Midbrain (tissue), 1 donor: ENCODE measurements at places on chromosomes 7 and 10.

DNA sequence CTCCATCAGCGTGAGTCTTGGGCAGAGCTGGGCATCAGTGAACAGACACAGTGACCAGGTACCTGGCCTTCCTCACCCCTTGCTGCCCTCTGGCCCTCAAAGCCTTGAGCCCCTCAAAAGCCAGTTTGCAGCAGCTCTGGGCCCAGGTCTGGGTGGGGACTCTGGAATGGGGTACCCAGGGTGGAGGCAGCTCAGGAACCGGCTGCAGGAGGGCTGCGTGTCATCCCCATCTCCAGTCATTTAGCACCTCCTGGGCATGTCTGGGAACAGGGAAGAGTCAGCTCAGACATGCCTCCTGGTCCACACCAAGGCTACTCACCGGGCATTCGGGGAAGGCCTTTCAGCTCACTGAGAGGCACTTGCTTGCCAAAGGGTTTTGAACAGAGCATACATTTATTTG is 503.3 kb downstream of the TCERG1L start:
- no peak for DNase-seq

DNA sequence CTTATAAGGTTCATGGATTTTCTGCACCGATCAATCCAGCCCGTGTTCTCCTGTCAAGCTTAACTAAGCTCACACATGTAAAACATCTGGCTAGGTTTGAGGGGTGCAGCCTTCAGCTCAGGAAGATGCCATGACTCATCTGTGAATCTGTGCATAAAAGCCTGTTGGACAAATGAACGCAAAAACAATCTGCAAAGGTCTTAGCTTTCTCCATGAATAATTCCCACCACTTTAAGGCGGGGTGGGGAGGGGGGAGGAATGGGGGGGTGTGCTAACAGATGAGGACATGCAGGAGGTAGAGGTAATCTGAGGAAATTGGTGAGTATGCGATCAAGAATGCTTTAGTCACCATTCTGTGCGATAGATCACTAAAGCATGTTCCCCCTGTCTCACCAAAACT is 4.8 kb downstream of the DOCK4 start:
- no peak for DNase-seq

GRCh38 chr7:1802899-1803298 is 132.8 kb downstream of the ELFN1 start:
- no peak for DNase-seq

DNA sequence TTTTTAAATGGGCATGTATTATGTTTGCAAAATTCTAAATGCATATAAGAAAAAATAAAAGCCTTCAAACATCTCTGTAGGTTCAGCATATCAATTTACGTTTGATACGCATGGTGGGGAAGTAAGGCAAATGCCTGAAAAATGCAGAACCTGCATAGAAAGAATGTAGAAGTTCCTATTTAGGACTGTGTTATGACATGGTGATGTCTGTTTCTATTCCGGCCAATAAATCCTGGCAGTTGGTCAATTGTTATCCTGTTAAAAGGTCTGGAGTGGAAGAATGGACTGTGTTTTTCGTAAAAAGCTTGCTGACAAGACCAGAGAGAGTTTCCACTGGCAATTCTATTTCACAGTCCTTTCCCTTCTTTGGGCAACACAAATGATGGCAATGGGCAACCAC is 49.6 kb upstream of the CAV2 start:
- DNase-seq: no peak

GRCh38 chr7:111593343-111593742 is 31.1 kb upstream of the IMMP2L start:
- DNase-seq: no peak

DNA sequence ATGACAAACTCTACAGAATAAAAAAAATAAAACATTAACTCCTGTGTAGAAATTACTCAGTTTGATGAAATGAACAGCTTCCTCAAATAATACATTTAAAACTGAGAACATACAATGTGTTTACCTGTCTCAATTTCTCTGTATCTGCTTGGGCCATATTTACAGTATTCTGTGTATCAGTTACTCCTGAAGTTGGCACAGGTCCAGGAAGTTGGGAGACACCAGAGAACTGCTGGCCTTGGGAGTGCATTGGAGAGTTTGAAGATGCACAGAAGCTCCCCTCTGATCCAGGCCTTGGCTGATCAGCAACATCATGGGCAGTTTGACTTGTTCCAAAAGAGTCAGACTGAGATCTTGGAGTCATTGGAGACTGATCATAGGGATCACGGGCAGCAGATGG is 155.1 kb downstream of the GALNT11 start:
- DNase-seq: no peak

DNA sequence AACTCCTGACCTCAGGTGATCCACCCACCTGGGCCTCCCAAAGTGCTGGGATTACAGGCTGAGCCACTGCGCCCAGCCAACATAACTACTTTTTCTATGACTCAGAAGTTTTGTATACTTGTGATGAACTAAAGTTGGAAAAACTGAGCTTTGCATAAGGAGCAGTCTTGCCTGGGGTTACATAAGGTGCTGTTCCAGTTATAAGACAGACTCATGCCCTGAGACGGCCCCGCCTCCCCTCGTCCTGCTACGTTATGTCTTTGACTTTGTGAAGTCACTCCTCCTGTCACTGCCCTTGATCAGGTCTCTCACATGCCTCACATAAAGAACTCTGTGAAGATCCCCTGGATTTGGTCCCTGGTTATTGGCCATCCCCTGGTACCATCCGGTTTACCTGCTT is 40.4 kb upstream of the OPN4 start:
- DNase-seq: no peak

DNA sequence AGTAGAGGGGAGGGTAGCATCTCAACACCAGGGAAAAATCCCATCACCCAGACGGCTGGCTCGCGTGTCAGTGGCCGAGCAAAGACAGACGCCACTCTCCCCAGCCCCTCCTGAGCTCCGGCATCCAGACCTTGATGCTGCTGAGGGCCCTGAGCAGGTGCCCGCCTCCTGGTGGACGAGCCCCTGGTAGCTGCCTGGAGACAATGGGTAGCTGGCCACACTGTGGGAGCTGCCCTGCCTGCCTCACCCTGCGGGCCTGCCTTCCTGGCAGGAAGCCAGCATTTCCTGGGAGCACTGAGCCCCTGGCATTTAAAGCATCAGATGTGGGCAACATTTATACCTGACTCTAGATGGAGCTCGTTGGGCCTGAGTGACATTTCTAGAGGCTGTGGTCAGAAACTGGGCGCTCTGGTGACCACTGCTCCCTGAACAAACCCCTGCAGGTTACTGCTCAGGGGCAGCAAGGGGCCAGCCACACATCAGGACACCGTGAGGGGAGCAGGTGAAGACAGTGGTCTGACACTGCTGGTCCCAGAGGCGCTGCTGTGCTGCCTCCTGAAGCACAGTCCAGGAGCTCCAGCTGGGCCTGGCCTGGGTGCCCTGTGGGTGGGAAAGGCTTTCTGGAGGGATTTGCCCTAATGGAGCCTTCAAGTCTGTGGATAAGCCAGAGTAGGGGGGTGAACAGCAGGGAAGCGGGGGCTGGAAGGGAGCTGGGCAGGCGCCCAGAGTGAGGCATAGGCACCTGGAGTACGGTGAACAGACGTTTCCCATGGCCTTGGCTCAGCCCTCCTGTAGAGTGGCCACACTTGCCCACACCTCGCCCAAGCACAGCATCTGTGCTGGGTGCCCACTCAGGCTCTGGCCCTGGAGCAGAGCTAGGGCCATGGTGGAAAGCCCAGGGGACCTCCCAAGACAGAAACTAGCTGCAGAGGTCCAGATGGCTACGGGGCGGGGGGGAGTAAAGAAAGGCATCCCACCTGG is 138.7 kb downstream of the MAPK8 start:
- DNase-seq: no peak

- DNase-seq: peak; percentile 96
Measured at GRCh38 chr7:32891800-32892520, 400 bp upstream of the KBTBD2 start.

GRCh38 chr7:80054356-80054755 is 80.3 kb upstream of the GNAI1 start:
- DNase-seq: no peak

DNA sequence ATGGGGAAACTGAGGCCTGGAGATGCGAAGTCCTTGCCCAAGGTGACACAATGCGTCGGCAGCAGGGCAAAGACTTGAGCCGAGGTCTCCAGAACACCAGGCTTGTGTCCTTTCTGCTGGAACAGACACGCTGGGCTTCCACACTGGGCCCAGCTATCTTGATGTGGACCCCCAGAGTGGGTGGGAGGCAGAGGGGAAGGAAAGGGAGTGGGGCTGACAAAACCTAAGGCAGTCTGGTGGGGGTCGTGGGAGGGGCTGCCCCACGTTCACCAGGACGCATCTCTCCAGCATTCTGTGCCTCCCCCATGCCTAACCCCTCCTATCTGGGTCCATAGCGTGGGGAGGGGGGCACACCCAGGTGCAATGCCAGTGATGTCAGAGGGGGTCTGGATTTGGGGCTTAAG is 38.1 kb downstream of the PPIF start:
- DNase-seq: no peak

GRCh38 chr7:37768611-37769010 is 79.8 kb upstream of the NME8 start:
- no peak for DNase-seq

DNA sequence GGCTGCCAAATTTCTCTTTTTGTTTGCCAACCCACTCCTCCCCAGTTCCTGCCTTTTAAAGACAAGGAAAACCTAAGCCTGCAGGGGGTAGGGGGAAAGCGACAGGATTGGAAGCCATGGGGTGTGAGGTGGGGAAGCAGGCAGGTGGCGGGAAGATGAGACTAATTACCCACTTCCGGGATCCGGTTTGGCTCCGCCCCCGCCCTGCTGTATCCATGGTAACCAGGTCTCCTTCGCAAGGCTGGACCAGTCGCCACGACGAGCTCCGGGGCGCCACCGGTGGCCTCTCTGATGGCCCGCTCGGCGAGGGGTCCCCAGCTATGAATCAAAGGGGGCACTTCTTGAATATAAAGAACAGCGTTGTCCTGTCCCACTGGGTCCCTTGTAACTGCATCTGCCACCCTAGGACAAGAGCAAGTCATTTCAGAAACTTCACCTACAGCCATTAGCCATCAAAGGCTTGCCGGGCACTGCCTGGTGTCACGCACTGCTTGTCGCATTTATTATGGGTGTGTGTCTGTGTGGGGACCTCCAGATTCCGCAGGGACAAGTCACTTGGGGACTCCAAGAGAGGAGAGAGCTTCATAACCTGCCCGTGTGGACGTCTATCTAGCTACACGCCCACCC is 55.4 kb upstream of the LMTK2 start:
- DNase-seq: no peak

- DNase-seq: no peak
Measured at GRCh38 chr7:117596134-117596533, 116.3 kb downstream of the CFTR start.

DNA sequence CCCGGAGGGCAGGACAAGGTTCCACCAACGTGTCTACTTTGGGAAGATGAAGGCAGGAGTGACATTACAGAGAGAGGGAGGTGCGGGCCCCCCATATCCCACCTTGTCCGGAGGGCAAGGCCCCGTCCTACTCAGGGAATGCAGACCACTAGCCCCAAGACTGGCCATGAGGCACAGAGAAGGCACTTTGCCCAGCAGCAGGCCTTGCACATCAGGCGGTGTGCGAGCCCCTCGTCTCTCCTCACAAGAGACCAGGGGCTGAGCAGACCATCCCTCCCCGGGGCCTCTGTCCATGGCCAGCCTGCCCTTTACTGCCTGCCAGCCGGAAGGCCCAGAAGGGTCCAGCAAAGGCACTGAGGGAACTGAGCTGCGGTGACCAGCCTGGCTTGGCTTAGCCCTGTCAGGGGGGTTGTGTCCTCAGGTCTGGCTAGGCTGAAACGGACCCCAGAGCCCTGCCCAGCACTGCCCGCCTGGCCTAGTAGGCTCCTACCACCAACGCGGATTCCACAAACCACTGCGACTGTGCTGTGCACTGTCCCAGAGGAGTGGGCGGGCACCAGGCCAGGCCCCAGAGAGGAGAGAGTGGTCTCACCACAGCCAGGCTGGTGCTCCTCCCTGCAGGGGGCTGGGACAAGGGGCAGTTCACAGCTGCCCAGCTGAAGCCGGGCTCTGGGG is 16.7 kb downstream of the CAMK2B start:
- DNase-seq: no peak

GRCh38 chr10:48266528-48266927 is 8.0 kb downstream of the FRMPD2 start:
- no peak for DNase-seq

GRCh38 chr10:131947631-131948347 is 33.9 kb downstream of the BNIP3 start:
- no peak for DNase-seq

- DNase-seq: no peak
Measured at GRCh38 chr10:99983280-99983988, 26.3 kb downstream of the DNMBP start.

GRCh38 chr10:59997827-59998525 is 91.6 kb upstream of the CCDC6 start:
- no peak for DNase-seq

GRCh38 chr10:125396676-125397075 is 236.3 kb upstream of the CTBP2 start:
- DNase-seq: no peak

- no peak for DNase-seq
Measured at GRCh38 chr7:94003446-94004023, 620 bp downstream of the BET1 start.

DNA sequence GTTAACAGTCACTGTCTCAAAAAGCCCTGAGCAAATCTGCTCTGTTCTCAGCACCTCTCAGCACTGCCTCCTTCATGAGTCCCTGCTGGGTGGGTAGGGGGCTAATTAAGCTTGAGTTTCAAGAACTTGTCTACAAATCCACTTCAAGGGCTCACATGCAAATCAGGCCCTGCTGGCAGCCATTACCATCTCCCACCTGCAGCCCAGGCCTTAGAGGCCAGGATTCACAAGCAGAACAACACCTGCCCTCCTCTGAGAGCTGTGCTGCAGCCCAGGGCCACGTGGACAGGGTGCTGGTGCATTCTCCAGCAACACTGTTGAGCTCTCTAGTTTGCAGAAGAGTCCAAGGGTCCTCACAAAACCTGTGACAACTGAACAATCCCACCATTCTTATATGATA is 119.2 kb downstream of the DPP6 start:
- no peak for DNase-seq

- DNase-seq: no peak
Measured at GRCh38 chr7:104029765-104030164, 40.3 kb upstream of the RELN start.

GRCh38 chr10:113555245-113555644 is 2.4 kb downstream of the HABP2 start:
- no peak for DNase-seq

DNA sequence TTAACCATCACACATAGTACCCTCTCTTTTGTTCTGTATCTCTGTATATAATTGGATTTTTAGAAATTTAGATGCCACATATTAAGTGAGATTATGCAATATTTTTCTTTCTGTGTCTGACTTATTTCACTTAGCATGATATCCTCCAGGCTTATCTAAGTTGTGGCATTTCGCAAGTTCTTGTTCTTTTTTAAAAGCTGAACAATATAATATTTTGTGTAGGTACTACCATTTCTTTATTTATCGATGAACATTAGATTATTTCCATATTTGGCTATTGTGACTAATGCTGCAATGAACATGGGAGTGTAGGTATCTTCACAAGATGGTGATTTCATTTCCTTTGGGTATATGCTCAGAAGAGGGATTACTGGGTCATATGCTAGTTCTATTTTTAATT is 295.0 kb downstream of the SUGCT start:
- no peak for DNase-seq

- no peak for DNase-seq
Measured at GRCh38 chr10:63099734-63100133, 33.4 kb upstream of the NRBF2 start.
